ENCODE measurements at places on chromosomes 1 and 21. TPM values are rescaled to one million over a fixed set of nuclear protein-coding genes. Genes with fewer than 3 reads are reported as not detected.
A peak's percentile ranks its signal among the peaks of the same experiment; 100 is the strongest.

DNA sequence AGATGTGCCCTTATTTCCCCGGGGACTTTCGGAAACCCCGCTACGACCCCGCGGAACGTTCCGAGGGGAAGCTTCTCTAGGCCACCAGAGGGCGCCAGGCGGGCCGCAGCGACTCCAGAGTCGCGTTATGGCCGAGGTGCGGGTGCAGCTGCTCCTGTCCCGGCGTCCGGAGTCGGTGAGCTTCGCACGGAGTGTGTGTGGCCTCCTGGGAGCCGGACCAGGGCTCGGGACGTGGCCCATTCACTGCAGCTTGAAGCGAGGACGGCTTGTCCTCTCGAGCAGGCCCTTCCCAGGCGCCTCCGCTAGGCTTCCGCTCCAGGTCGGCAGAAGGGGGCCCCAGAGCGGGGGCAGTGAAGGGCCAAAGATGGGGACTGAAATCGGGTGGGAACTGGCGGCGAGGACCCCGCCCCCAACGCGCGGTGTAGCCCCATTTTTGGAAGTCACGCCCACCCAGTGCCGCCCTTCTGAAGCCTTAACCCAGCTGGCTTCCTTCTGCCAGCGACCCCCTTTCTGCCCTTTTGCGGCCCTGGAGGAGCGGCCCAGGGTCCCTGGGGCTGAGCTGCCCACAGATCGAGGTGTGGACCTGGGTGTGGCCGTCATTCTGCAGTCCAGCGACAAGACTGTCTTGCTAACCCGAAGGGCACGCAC lies at the start of gene NUDT17:
TSS of gene NUDT17 (plus strand) at position 117 of the 648 bp plus-strand sequence. CDS start at position 128, 11 bp downstream.
- H3K27me3 ChIP-seq, result no peaks in the 10 kb centered on the region
- H3K36me3 ChIP-seq, result peaks cover 38% of the 10 kb centered on the region
- peak within 1 kb of the TSS; percentile 66 for H3K4me3 ChIP-seq
- peak; percentile 78 for DNase-seq
- H3K27ac ChIP-seq, result no peak within 1 kb of the TSS

DNA sequence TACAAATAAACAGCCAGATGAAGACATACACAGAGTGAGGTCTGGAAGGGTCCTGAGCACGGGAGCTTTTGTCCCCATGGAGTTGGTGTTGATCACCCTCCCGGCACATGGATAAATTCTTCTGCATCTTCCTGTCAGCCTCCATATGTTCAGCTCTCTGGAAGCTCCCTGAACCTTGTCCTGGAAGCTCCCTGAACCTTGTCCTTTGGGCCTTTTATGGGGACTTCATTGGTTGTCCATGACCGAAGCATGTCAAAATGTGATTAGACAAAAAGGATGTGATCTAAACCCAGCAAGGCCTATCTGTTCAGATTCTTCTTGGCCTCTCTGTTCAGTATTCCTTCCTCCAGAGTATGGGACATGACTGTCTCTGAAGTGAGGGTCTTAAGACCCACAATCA lies 25.4 kb upstream of the RNF11 start:
- H3K27ac ChIP-seq, result no peak overlapping the region
- no peak overlapping the region for H3K4me3 ChIP-seq
- peaks cover 19% of the 10 kb centered on the region for H3K4me1 ChIP-seq
- no peaks in the 10 kb centered on the region for H3K36me3 ChIP-seq

DNA sequence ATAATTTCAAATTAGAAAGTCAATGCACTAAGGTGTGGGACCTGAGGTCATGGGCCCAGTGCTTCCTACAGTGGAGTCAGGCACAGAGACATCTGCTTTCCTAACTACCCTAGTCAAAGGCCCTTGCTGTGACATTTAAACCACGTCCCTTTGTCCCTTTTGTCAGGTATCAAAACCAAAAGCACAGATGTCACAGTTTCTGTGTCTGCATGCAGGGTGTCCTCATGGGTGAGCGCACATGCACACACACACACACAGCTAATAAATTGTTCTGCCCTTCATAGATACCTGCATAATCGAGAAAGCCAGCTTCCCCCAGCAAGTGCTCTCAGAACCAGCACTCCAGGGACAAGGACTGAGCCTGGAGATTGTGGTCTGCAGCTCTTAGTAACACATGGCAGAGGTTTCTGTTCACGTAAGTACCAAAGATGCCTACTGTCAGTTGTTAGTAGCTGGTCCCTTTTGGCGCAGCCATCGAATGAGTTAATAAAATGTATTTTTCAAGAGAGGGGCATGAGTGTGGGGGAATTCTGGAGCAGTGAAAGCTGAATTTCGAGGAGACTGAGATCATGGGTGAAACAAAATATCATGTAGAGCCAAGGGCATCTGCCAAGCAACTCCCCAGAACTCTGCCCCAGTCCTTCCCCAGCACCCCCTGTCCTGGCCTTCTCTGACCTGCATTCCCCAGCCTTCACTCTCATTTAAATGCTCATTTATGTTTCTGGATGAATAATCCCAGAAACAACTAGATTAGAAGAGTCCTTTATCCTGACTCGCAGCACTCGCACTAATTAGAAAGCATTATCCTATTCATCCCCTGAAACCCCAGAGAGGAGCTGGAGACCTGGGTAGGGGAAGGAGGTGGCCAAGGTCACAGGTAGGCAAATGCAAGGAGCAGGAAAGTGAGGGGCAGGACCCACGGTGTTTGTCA lies 25.5 kb downstream of the TNR start:
- peaks cover 9% of the 10 kb centered on the region for H3K27me3 ChIP-seq
- DNase-seq, result no peak
- H3K4me3 ChIP-seq, result no peak overlapping the region
- no peaks in the 10 kb centered on the region for H3K4me1 ChIP-seq

DNA sequence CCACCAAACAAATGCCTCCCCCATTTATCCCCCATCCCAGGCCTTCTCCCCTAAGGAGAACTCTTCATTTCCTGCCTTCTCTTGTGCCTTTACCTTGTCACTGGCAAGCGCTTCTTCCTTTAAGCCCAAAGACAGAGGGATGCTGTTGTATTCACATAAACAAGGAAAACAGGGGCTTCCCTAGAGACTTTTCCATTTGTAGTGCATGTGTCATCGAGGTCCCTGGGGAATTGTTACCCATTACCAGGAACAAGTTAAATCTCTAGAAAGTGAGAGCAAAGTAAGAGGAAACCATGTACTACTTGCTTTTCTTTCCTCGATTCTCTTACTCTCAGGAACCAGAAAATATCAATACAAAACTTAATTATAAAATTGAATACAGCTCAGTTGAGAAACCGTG lies 114.4 kb upstream of the DPT start:
- no peak overlapping the region for H3K27ac ChIP-seq
- H3K4me3 ChIP-seq, result no peak overlapping the region
- no peak for DNase-seq
- H3K27me3 ChIP-seq, result no peaks in the 10 kb centered on the region
- no peaks in the 10 kb centered on the region for H3K36me3 ChIP-seq
- peaks cover 15% of the 10 kb centered on the region for H3K4me1 ChIP-seq

- peak; percentile 82 for DNase-seq
- no peaks in the 10 kb centered on the region for H3K27me3 ChIP-seq
- H3K27ac ChIP-seq, result no peak overlapping the region
- H3K36me3 ChIP-seq, result no peaks in the 10 kb centered on the region
These were observed 3.7 kb upstream of the ARHGEF19 start for GRCh38 chr1:16215882-16216753.

GRCh38 chr1:172658871-172659453 lies at the start of gene FASLG:
FASLG (plus strand) TSS chr1:172659103; CDS start chr1:172659202, 99 bp downstream.
- DNase-seq, result no peak
- no peak within 1 kb of the TSS for H3K4me3 ChIP-seq
- no peak within 1 kb of the TSS for H3K27ac ChIP-seq
- no peaks in the 10 kb centered on the region for H3K36me3 ChIP-seq
- peaks cover 19% of the 10 kb centered on the region for H3K4me1 ChIP-seq
- no peaks in the 10 kb centered on the region for H3K27me3 ChIP-seq

DNA sequence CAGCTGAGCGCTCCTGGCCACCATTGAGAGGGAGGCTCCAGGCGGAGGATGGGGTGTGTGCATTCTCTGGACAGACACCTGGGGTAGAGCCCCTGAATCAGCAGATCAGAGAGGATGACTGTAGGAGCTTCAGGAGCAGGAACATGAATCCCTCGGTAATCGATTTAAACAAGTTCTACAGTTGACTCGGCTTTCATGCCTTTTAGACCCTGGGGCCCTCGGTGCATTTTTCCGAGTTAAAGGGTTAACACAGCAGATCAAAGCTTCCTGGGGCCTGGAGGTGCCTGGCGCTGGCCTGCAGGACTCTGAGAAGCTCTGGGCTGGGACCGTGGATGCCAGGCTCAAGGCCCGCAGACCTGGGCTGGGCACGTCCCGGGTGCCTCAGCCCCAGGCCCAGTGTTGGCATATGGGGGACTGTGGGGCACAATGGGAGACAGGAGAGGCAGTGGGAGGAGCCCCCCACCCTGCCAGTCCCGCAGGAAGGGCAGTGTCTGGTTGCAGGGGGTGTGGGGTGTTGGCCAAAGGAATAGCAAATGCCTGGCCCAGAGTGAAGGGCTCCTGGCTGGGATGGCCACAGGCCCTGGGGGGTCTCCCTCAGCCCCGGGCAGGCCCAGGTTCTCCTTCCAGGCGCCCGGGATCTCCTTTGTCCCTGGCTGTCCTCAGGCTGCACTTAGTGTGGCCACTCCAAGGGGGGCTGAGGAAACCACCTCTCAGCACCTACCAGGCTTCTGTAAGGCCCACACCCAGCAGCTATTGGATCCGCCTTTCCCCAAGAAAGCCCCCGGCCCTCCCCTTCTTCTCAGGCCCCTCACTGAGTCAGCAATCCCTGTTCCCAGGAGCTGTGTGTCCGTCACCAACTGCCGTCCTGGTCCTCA lies 40.1 kb downstream of the SLX9 start:
- DNase-seq, result no peak
- H3K4me3 ChIP-seq, result no peak overlapping the region
- H3K4me1 ChIP-seq, result peaks cover 5% of the 10 kb centered on the region
- no peaks in the 10 kb centered on the region for H3K36me3 ChIP-seq

DNA sequence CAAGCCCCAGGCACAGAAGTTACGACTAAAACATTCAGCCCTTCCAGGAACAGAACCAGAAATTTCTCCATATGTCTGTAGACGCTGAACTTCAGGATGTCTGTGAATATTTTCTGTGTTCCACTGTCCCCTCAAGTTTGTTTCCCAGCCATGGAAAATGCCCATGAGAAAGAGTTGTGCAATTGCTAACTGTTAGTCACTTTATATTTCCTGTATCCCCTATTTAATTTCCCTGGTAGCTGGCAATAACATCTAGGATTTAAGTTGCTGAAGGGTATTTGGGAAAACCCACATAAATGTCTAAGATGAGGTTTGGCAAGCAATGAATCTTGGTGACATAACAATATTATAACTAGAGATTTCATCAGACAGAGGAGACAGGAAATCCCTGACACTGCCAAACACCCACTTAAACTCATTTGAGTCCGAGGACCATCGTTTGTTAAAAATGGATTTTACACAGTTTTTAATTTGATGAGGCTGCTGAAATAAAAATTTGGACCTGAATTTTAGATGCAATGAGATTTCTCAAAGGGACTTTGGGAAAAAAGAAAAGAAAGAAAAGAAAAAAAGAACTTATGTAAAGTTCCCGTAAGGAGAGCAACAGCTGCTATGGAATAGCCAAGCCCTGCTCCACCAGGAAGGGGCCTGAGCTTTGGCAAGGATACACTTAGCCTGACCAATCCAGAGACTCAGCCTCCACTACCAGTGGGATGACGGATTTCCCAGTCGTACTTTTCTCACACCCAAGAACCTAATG lies 21.8 kb upstream of the ERRFI1 start:
- DNase-seq, result peak; percentile 94
- no peaks in the 10 kb centered on the region for H3K36me3 ChIP-seq
- peak overlapping the region; percentile 12 for H3K4me3 ChIP-seq
- H3K4me1 ChIP-seq, result peaks cover 42% of the 10 kb centered on the region
- H3K27me3 ChIP-seq, result no peaks in the 10 kb centered on the region

- DNase-seq, result no peak
- H3K27ac ChIP-seq, result no peak overlapping the region
- H3K4me3 ChIP-seq, result no peak overlapping the region
- no peaks in the 10 kb centered on the region for H3K27me3 ChIP-seq
- H3K4me1 ChIP-seq, result peaks cover 5% of the 10 kb centered on the region
These were observed 14.4 kb downstream of the CDK18 start for GRCh38 chr1:205518661-205519540.

DNA sequence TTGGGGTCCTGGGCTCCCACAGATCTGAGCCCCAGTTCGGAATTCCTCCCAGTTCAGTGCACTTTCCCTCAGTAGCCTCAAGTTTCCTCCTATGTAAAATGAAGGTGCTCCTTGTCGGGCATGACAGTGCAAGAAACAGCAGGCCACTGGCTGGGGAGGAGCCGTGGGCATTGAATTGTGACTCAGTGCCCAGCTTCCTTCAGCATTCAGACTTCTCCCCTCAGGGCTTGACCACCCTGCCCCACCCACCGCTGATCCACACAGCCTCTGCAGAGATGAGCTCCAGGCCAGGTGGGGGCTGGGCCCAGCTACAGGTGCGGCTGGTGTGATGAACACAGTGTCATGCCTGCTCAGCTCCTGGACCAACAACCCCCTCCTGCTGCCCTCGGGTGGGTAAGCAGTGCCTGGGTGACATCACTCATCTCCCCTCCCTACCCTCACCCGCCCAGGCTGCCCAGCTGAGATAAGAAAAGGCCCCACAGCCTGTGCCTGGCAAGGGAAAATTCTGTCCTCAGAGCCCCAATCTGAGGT lies 4.9 kb downstream of the MOB3C start:
- peak; percentile 97 for DNase-seq
- H3K36me3 ChIP-seq, result peaks cover 20% of the 10 kb centered on the region
- H3K4me1 ChIP-seq, result peaks cover 52% of the 10 kb centered on the region
- peak overlapping the region; percentile 97 for H3K27ac ChIP-seq
- H3K27me3 ChIP-seq, result no peaks in the 10 kb centered on the region

- H3K27me3 ChIP-seq, result no peaks in the 10 kb centered on the region
- DNase-seq, result peak; percentile 87
- peaks cover 12% of the 10 kb centered on the region for H3K4me1 ChIP-seq
- H3K36me3 ChIP-seq, result no peaks in the 10 kb centered on the region
These were observed 62.0 kb upstream of the RASAL2 start for GRCh38 chr1:178031856-178032320.

- H3K27ac ChIP-seq, result no peak overlapping the region
- DNase-seq, result no peak
- H3K4me3 ChIP-seq, result no peak overlapping the region
- no peaks in the 10 kb centered on the region for H3K36me3 ChIP-seq
- H3K4me1 ChIP-seq, result peaks cover 38% of the 10 kb centered on the region
These were observed 5.8 kb downstream of the ID3 start for GRCh38 chr1:23553231-23554126.

GRCh38 chr1:209155546-209155945 lies 428.0 kb upstream of the CAMK1G start:
- DNase-seq, result no peak
- no peaks in the 10 kb centered on the region for H3K36me3 ChIP-seq
- no peaks in the 10 kb centered on the region for H3K27me3 ChIP-seq
- H3K4me3 ChIP-seq, result no peak overlapping the region
- H3K4me1 ChIP-seq, result no peaks in the 10 kb centered on the region

Gene KLHDC8A
- total RNA-seq, result not detected

Gene OPRD1
- total RNA-seq, result not detected

Gene MARK1
- 0.40 TPM for total RNA-seq

Gene C8B
- not detected for total RNA-seq

Gene CD46
- 119 TPM for total RNA-seq

Gene TMCO4
- 16.0 TPM for total RNA-seq

Gene PRKAB2
- total RNA-seq, result 23.5 TPM

Gene NOC2L
- total RNA-seq, result 340 TPM

Gene GBP7
- 0.07 TPM for total RNA-seq

Gene RHOU
- total RNA-seq, result 0.17 TPM

Gene DISP1
- 0.63 TPM for total RNA-seq

Gene SLC1A7
- total RNA-seq, result 0.23 TPM

Gene OVAAL
- total RNA-seq, result not detected
